ENCODE measurements at places on chromosomes 5 and 9.

DNA sequence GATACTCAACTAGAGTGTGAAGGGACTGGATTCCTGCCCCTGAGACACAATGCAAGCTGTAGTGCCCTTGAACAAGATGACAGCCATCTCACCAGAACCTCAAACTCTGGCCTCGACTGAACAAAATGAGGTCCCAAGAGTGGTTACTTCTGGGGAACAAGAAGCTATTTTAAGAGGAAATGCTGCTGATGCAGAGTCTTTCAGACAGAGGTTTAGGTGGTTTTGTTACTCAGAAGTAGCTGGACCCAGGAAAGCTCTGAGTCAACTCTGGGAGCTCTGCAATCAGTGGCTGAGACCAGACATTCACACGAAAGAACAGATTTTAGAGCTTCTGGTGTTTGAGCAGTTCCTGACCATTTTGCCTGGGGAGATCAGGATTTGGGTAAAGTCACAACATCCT is 2.4 kb downstream of the ZNF483 start:
- H3K27me3 ChIP-seq, result peaks cover 9% of the 10 kb centered on the region
- H3K4me1 ChIP-seq, result peaks cover 25% of the 10 kb centered on the region
- H3K4me3 ChIP-seq, result no peak overlapping the region
- peak; percentile 34 for DNase-seq

DNA sequence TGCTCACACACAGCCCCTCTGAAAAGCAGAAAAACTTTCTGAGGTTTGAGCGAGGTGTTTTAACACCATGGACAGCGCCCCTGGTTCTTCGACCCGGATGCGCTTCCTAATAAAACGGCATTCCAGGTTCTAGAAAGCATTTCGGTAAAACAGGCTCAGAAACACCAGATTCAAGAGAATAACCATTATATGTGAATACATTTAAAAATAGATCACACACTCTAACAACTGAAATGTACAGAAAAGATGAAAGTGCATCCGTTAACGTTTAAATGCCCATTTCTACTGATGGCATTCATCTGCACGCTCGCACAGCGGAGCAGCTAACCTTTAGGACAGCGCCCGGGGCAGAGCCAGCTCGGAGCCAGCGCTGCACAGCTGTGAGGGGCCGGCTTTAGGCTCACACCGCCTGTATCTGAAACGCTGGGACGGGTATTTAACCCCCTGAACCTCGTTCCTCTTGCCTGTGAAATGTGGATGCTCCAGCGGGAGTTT is 26.3 kb upstream of the TENT4A start:
- no peaks in the 10 kb centered on the region for H3K36me3 ChIP-seq
- H3K4me3 ChIP-seq, result peak overlapping the region; percentile 4
- no peak for DNase-seq
- peaks cover 66% of the 10 kb centered on the region for H3K27me3 ChIP-seq
- no peak overlapping the region for H3K27ac ChIP-seq
- peaks cover 13% of the 10 kb centered on the region for H3K4me1 ChIP-seq

GRCh38 chr5:103526164-103526915 is 36.2 kb downstream of the NUDT12 start:
- no peak overlapping the region for H3K27ac ChIP-seq
- no peak overlapping the region for H3K4me3 ChIP-seq
- no peaks in the 10 kb centered on the region for H3K4me1 ChIP-seq
- peaks cover 7% of the 10 kb centered on the region for H3K27me3 ChIP-seq
- no peaks in the 10 kb centered on the region for H3K36me3 ChIP-seq
- DNase-seq, result no peak

GRCh38 chr5:176902911-176903664 is 3.9 kb upstream of the HK3 start:
- H3K27me3 ChIP-seq, result no peaks in the 10 kb centered on the region
- no peak for DNase-seq
- H3K4me1 ChIP-seq, result peaks cover 38% of the 10 kb centered on the region
- H3K4me3 ChIP-seq, result no peak overlapping the region
- peak overlapping the region; percentile 48 for H3K27ac ChIP-seq

DNA sequence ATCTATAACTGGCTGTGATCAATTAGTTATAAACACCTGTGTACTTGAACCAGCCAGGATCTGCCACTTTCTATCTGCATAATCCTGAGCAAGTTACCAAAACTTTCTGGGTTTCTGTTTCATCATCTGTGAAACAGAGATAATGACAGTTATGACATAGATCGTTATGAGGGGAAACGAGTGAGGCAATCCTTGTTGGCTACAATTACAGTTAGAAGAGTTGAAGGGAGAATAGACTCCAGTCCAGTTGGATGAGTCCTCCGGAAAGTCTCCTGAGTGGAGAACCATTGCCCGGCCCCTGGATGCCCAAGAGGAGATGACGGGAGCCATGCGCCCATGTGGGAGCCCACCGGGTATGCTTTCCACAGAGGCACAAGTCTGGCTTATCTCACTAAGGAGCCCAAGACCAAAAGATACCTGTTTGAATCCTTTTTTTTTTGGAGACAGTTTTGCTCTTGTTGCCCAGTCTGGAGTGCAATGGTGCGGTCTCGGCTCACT is 4.5 kb downstream of the PDE6A start:
- peak; percentile 16 for DNase-seq
- peak overlapping the region; percentile 66 for H3K27ac ChIP-seq
- H3K27me3 ChIP-seq, result peaks cover 21% of the 10 kb centered on the region
- H3K4me3 ChIP-seq, result peak overlapping the region; percentile 29
- no peaks in the 10 kb centered on the region for H3K36me3 ChIP-seq
- peaks cover 18% of the 10 kb centered on the region for H3K4me1 ChIP-seq

GRCh38 chr9:16715404-16715803 is 155.1 kb downstream of the BNC2 start:
- H3K4me3 ChIP-seq, result no peak overlapping the region
- H3K36me3 ChIP-seq, result no peaks in the 10 kb centered on the region
- H3K4me1 ChIP-seq, result no peaks in the 10 kb centered on the region

DNA sequence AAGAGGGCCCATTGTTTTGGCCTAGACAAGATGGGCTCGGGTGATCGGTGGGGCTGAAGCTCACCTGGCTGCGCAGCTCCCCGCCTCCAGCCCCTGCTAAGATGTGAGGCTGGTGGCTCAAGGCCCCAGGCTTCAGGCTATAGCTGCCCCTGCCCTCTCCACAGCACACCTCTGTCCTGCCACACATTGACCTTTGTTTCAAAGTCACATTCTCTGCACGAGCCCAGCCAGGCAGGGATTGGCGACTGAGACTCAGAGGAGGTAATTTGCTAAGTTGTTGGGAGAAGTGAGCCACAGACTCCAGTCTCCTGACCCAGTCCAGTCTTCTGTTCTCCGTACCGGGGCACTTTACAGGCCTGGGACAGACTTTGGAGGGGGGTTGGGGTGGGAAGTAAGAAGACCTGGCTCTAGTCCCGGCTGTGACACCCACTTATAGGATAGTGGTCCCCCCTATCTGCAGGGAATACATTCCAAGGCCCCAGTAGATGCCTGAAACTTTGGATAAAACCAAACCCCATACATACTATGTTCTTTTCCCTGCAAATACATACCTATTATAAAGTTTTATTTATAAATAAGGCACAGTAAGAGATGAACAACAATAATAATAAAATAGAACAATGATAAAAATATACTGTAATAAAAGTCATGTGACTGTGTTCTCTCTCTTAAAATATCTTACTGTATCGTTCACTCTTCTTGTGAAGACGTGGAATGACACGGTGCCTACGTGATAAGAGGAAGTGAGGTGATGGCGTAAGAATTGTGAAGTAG is 13.3 kb downstream of the PDGFRB start:
- DNase-seq, result no peak
- no peaks in the 10 kb centered on the region for H3K4me1 ChIP-seq
- no peaks in the 10 kb centered on the region for H3K36me3 ChIP-seq
- H3K27me3 ChIP-seq, result no peaks in the 10 kb centered on the region
- no peak overlapping the region for H3K4me3 ChIP-seq

- H3K27ac ChIP-seq, result no peak overlapping the region
- H3K36me3 ChIP-seq, result no peaks in the 10 kb centered on the region
- no peak for DNase-seq
- H3K4me1 ChIP-seq, result no peaks in the 10 kb centered on the region
Measured at GRCh38 chr5:137778772-137779564, 24.8 kb upstream of the HNRNPA0 start.

GRCh38 chr5:111528056-111528455 is 15.7 kb upstream of the STARD4 start:
- peaks cover 20% of the 10 kb centered on the region for H3K4me1 ChIP-seq
- no peak overlapping the region for H3K27ac ChIP-seq
- H3K4me3 ChIP-seq, result no peak overlapping the region
- H3K27me3 ChIP-seq, result no peaks in the 10 kb centered on the region

GRCh38 chr5:58378613-58379390 is 81.1 kb downstream of the PLK2 start:
- DNase-seq, result no peak
- H3K36me3 ChIP-seq, result peaks cover 5% of the 10 kb centered on the region
- H3K27me3 ChIP-seq, result no peaks in the 10 kb centered on the region
- H3K4me1 ChIP-seq, result no peaks in the 10 kb centered on the region
- no peak overlapping the region for H3K4me3 ChIP-seq

DNA sequence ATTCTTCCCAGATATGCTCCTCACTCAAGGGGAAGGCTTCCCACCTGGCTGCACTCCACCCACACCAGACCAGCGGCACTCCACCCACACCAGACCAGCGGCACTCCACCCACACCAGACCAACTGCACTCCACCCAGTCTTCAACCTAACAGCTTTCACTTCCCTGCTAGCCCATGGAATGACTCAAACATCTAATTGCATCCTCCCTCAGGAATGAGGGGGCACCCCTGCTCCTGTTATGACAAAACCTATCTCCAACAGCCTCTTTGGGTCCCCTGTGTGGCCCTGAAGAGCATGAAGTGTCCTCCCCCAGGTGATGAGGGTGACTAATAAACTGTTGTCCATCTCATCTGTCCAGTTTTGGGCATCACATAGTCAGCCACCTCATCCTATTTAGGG is 556.6 kb upstream of the TUSC1 start:
- H3K27me3 ChIP-seq, result no peaks in the 10 kb centered on the region
- no peaks in the 10 kb centered on the region for H3K4me1 ChIP-seq
- no peak for DNase-seq

DNA sequence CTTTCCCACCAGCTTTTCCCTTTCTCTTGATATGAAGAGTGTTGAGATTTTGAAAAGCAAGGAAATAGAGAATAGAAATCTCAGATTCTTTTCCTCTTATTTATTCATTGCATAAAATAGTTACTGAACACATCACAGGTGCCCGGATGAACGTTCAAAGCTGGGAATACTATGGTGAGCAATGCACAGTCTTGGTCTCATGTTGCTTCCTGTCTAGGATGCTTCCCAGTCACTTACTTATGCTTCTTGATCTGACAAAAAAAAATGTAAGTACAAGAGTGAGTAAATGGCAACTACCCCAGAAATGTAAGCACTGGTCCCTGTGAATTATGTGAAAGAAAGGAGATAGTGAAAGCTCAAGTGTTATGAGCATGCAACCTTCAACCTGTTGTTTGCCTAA is 153.5 kb upstream of the S1PR3 start:
- H3K4me3 ChIP-seq, result no peak overlapping the region
- peaks cover 79% of the 10 kb centered on the region for H3K27me3 ChIP-seq
- H3K4me1 ChIP-seq, result peaks cover 26% of the 10 kb centered on the region
- H3K36me3 ChIP-seq, result peaks cover under 1% of the 10 kb centered on the region
- no peak overlapping the region for H3K27ac ChIP-seq
- no peak for DNase-seq

- peaks cover 73% of the 10 kb centered on the region for H3K4me1 ChIP-seq
- no peaks in the 10 kb centered on the region for H3K36me3 ChIP-seq
- peaks cover 81% of the 10 kb centered on the region for H3K27me3 ChIP-seq
Measured at GRCh38 chr5:145942201-145942600, 5.8 kb downstream of the SH3RF2 start.

- H3K27me3 ChIP-seq, result peaks cover 6% of the 10 kb centered on the region
- no peak overlapping the region for H3K4me3 ChIP-seq
- H3K36me3 ChIP-seq, result no peaks in the 10 kb centered on the region
- H3K27ac ChIP-seq, result no peak overlapping the region
- no peak for DNase-seq
Measured at GRCh38 chr5:39970117-39970798, 545.5 kb upstream of the DAB2 start.

- no peak overlapping the region for H3K4me3 ChIP-seq
- no peak for DNase-seq
- H3K4me1 ChIP-seq, result peaks cover 14% of the 10 kb centered on the region
- H3K27ac ChIP-seq, result no peak overlapping the region
- H3K27me3 ChIP-seq, result peaks cover 26% of the 10 kb centered on the region
Measured at GRCh38 chr5:93600409-93601070, 17.5 kb downstream of the NR2F1 start.

DNA sequence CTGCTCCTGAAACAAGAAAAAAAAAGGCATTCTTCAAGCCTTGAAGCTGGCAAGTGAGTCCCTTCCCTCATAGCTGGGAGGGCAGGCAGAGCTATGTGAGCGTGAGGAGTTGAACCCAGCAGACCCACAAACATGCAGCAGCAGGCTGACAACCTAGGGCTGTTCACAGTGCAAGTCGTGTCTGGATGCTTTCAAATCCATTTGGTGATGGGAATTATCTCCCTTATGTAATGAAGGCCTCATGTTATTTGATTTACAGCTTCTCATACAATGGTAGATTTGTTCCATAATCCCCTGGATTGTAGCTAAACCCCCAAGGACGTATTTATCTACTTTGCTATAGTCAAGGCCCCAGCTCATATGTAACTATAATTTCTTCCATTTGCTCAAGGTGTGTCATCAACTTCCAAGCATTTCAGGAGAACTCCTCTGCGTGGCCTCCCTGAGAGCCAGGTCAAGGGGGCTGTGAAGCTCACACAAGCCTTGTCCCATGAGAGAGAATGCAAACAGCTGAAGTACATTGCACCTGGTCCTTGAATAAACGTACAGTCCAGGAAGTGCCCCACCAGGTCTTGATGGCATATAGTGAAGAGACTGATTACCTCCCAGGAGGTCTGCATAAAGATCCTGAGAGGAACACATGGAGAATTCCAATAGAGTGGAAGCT is 124.8 kb upstream of the SLC1A3 start:
- DNase-seq, result no peak
- H3K4me3 ChIP-seq, result no peak overlapping the region
- peak overlapping the region; percentile 56 for H3K27ac ChIP-seq
- no peaks in the 10 kb centered on the region for H3K27me3 ChIP-seq

DNA sequence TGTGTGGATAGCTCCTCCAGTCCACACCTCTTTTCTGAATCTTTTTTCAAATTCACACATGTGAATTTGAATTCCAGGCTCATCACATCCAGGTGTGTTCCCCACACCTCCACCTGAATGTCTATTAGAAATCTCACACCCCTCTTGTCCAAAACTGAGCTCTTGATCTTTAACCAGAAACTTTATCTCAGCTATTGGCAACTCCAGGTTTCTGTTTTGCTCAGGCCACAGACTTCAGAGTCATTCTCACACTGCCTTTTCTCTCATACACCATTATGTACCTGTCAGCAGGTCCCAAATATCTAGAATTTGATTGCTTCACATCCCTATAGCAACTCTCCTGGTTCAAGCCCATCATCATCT is 11.6 kb downstream of the NIPSNAP3B start:
- no peaks in the 10 kb centered on the region for H3K27me3 ChIP-seq
- no peak for DNase-seq
- H3K36me3 ChIP-seq, result no peaks in the 10 kb centered on the region

GRCh38 chr9:6109986-6110385 is 94.6 kb upstream of the RANBP6 start:
- H3K27ac ChIP-seq, result no peak overlapping the region
- no peak for DNase-seq
- H3K4me1 ChIP-seq, result peaks cover 8% of the 10 kb centered on the region
- H3K4me3 ChIP-seq, result no peak overlapping the region
- H3K36me3 ChIP-seq, result no peaks in the 10 kb centered on the region
